ENCODE measurements at places on chromosomes 12 and 14.

DNA sequence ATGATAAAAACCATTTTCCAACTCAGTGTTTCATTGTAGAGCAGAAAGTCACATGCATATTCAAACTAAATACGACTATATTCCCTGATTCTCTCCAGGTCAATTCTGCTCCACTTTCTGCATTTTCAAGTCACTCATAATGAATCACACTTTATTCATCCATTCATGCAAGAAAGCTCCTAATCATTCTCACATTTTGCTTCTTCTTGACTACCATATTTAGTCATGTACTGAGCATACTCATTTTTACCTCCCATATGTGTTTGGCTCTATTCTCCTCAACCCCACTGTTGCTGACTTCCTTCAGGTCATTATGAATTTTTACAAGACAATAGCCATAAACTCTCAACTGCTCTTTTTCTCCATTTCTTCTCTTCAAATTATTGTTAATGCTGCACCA lies 43.4 kb upstream of the PIK3C2G start:
- no peak for DNase-seq

DNA sequence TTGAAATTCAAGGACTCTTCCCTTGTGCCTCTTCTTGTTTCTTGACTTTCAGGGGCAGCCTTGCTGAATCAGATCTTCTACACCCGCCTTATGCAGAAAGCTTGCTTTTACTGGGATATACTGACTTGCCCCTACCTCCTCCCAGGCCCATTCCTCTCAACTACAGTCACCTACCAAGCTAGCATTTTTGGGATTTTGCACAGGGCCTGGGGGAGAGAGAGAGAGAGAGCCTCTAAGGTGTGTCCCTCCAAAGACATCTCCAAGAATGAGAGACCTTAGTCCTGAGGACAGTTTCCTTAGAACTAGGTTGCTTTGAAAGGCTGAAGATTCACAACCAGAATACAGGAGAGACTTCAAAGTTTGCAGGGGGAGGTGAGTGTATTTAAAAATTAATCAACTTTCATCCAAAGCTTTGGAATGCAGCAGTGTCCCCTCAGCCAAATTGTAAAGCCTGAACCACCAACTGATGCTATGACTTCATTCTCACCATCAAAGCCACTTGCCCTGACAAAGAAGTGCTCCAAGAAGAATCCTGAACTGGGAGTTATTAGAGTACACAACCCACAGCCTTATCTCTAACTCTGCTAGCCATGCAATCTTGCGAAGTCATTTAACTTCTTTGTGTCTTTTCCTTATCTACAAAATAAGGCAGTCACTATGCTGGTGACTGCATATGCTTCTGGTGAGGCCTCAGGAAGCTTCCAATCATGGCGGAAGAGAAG lies 96.1 kb upstream of the EGLN3 start:
- no peak for DNase-seq

DNA sequence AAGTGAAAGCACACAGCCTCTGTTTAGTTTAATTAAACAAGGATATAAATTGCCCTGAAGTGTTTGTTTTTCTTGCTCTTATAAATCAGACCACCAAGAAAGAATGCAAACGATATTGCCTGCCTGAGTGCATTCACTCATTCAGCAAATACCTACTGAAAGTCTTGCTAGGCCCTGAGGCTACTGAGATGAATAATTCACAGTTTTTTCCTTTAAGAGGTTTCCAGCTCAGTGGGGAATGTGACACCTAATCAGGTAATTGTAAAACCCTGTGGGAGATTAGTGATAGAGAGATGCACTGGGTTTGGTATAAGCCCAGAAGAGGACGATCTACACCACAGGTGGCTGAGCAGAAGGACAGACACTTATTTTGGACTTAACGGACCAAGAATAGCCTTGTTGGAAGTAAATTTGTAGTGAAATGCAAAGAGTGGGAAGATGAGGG lies 151.4 kb downstream of the SLC35F4 start:
- DNase-seq: no peak

- DNase-seq: no peak
These were observed 31.8 kb upstream of the G2E3 start for GRCh38 chr14:30527196-30527595.

DNA sequence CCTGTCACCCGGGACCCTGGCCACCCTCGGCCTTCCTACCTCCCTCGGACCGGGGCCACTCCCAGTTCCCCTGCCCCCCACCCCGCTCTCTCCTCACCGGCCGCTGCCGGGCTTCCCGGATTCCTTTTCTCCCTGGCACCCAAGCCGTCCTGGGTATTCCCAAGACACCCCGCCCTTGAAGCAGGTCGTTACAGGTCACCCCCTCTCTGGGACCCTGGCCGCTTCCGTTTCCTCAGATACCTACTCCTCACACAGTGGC lies 493 bp downstream of the NUMB start:
- DNase-seq: no peak

DNA sequence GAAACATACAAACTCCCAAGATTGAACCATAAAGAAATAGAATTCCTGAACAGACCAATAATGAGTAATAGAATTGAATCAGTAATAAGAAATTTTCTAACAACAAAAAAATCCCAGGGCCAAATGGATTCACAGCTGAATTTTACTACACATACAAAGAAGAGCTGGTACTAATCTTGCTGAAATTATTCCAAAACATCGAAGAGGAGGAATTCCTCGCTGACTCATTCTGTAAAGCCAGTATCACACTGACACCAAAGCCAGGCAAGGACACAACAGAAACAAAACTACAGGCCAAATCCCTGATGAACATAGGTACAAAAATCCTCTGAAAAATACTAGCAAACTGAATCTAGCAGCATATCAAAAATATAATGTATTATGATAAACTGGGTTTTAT lies 367.8 kb upstream of the CLEC14A start:
- DNase-seq: no peak

- no peak for DNase-seq
These were observed 14.4 kb downstream of the KERA start for GRCh38 chr12:91043408-91043807.

GRCh38 chr12:122862110-122862634 lies 26.9 kb downstream of the HIP1R start:
- DNase-seq: no peak

DNA sequence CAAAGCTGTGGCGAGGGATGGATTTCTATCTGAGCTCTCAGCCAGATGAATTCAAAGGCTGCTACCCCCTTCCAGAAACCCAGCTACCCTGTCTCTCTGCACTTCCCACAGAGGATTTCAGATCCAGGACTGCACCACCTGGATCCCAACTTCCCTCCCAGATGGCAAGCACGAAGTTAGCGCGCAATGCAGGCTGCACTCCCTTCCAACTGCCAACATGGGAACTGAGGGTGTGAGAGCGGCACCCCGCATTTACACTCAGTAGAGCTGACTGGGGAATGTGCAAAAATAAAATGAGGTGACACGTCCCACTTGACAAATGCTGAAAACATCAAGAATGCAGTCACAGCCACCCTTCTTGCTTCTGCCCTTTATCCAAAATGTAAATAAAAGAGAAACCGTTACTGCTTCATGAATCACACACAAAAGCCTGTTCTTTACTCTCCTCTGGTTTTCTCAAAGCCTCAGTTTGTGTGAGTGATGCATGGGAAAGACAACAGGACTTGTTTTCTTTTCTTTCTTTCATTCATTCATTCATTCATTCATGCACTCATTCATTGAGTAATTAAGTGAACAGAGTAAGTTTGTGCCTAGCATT lies 85.7 kb downstream of the ITPK1 start:
- DNase-seq: no peak
